ENCODE measurements at places on chromosomes 1 and 21. TPM values are rescaled to one million over a fixed set of nuclear protein-coding genes. Genes with fewer than 3 reads are reported as not detected.

Gene TRIM58
- polyA plus RNA-seq, result 0.09 TPM

Gene ERICH3
- polyA plus RNA-seq, result not detected

GRCh38 chr1:10553118-10553517 lies 78.4 kb downstream of the PEX14 start:
- H3K4me1 ChIP-seq, result no peaks in the 10 kb centered on the region
- H3K4me3 ChIP-seq, result no peak overlapping the region
- DNase-seq, result no peak
- H3K36me3 ChIP-seq, result peaks cover 3% of the 10 kb centered on the region
- no peak overlapping the region for H3K27ac ChIP-seq

DNA sequence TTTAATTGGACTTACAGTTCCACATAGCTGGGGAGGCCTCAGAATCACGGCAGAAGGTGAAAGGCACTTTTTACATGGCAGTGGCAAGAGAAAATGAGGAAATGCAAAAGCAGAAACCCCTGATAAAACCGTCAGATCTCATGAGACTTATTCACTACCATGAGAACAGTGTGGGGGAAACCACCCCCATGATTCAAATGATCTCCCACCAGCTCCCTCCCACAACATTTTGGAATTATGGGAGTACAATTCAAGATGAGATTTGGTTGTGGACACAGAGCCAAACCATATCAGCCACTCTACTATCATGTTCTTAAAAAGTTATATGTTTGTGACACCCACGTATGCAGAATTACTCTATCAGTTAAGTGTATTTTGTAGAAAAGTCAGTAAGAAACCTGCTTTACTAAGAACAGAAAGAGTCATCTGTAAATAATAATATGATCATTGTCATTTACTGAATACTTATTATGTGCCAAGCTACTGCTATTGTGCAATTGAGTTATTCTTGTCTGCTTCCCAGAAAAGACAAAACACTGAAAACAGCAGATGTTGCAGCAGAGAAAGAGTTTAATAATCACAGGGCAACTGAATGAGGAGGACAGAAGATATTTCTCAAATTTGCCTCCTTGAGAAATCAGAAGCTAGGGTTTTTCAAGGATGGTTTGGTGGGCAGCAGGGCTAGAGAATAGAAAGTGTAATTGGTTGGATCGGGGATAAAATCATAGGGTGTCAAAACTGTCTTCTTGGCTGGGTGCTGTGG lies 207.7 kb upstream of the FGGY start:
- H3K27ac ChIP-seq, result no peak overlapping the region
- no peaks in the 10 kb centered on the region for H3K36me3 ChIP-seq
- H3K27me3 ChIP-seq, result no peaks in the 10 kb centered on the region
- peaks cover 11% of the 10 kb centered on the region for H3K4me1 ChIP-seq
- DNase-seq, result no peak

DNA sequence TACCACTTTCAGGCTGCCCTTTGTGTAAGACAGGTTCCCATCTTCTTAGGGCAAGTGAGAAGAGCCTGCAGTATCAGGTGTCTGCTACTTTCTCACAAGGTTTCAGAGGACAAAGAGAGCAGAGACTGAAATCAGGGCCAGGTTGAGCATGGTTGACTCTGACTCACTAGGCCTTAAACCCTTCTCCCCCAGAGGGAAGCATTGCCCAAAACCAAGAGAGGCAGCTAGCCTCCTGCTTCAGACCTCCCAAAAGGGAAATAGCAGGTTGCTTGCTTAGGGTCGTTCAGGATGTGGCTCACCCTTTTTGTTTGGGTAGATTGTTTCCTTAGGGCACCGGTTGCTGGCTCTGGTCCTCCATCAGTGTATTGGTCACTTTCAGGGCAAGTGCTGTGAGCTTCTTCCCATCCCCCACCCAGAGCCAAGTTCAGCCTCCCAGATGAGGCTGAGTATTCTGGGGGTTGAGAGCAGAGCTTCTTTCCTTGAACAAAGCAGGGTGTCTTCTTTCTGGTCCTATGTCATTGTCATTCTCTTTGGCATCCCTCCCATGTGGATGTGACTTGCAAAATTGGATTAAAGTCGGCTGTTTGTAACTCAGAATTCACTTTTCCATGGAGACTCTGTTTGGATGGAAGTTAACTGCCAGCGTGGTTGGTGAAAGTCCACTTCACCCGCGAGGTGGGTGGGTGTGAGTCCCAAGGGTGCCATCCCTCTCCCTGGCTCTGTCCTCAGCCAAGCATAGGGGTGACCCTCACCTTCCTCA lies 55.5 kb upstream of the GALNT2 start:
- no peak overlapping the region for H3K27ac ChIP-seq
- H3K27me3 ChIP-seq, result peaks cover 3% of the 10 kb centered on the region
- H3K4me1 ChIP-seq, result no peaks in the 10 kb centered on the region
- H3K4me3 ChIP-seq, result no peak overlapping the region

Measured in keratinocyte (primary cell).